ENCODE measurements at places on chromosomes 2 and 18.

GRCh38 chr2:99623035-99623434 lies 133.2 kb upstream of the REV1 start:
- DNase-seq, result no peak

DNA sequence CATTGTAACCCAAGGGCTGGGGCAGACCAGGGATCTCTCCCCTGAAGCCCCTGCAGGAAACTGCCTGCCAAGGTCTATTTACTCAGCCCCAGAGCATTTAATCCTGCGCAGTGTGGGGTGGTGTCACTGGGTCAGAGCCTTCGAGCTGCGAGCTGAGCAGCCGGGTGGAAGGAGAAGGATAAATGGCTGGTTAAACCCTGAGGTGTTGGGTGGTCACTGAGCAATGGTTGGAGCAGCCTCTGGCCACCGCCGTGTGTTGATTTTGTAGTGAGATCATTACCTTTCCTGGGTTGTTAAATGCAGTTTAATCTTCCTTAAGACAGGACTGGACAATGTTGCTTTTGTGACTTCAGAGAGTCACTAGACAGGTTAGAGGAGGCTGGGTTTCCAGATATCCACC lies 98.1 kb downstream of the SETBP1 start:
- DNase-seq, result no peak

DNA sequence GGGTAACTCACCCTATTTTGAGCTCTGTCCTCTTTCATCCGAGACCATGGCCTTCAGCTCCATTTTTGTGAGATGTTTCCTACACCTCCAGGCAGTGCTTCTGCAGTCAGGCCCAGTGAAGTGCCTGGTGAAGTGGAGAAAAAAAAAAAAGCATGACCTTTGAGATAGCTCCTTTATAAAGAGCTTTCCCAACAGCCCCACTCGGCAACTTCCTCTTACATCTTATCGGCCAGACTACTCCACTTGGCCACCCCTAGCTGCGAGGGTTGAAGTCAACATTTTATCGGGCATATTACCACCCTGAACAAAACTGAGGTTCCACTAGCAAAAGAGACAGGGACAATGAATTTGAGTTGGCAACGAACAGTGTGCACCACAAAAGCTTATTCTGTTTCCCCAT lies 124.8 kb upstream of the RNF152 start:
- no peak for DNase-seq

GRCh38 chr2:12949406-12949805 lies 232.7 kb downstream of the TRIB2 start:
- no peak for DNase-seq

- DNase-seq, result no peak
Measured at GRCh38 chr2:241321886-241322285, 6.2 kb downstream of the SEPTIN2 start.

GRCh38 chr2:121309801-121310200 lies 24.8 kb upstream of the TFCP2L1 start:
- no peak for DNase-seq

GRCh38 chr2:212618636-212619035 lies 80.0 kb upstream of the ERBB4 start:
- DNase-seq, result no peak

- peak; percentile 76 for DNase-seq
Measured at GRCh38 chr2:239106314-239106908, 258.5 kb downstream of the TWIST2 start.

DNA sequence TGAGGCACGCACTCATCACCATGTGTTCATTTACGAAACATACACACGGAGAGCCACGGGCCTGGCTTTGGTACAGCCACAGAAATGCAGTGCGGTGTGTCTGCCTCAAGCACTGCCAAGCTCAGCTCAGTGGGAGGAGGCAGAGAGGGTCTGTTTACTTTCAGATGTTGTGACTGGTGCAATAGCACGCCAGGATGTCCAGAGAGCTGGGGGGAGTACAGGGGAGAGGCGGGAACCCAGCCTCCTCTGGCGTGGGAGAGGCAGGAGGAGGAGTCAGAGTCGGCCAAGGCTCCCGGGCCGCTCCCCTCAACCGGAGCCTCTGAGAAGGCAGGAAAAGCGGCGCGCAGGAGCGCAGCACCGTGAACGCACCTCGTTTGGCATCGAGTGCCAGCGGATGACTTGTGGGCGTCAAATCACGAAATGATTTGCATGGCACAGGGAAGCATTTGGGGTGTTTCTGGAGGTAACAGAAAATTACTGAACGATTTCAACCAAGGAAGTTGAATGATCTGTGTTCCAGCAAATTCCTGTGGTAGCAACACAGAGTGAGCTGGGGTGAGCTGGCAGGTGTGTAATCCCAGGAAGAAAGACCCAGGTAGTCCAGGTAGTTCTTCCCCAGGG lies 143.0 kb downstream of the ZNF516 start:
- DNase-seq, result no peak

- no peak for DNase-seq
Measured at GRCh38 chr2:62415518-62415917, 90.5 kb downstream of the TMEM17 start.

Data from C1 segment of cervical spinal cord (tissue), 14 donors.